NT2/D1 (cell line): ENCODE measurements at places on chromosomes 16 and 17.

DNA sequence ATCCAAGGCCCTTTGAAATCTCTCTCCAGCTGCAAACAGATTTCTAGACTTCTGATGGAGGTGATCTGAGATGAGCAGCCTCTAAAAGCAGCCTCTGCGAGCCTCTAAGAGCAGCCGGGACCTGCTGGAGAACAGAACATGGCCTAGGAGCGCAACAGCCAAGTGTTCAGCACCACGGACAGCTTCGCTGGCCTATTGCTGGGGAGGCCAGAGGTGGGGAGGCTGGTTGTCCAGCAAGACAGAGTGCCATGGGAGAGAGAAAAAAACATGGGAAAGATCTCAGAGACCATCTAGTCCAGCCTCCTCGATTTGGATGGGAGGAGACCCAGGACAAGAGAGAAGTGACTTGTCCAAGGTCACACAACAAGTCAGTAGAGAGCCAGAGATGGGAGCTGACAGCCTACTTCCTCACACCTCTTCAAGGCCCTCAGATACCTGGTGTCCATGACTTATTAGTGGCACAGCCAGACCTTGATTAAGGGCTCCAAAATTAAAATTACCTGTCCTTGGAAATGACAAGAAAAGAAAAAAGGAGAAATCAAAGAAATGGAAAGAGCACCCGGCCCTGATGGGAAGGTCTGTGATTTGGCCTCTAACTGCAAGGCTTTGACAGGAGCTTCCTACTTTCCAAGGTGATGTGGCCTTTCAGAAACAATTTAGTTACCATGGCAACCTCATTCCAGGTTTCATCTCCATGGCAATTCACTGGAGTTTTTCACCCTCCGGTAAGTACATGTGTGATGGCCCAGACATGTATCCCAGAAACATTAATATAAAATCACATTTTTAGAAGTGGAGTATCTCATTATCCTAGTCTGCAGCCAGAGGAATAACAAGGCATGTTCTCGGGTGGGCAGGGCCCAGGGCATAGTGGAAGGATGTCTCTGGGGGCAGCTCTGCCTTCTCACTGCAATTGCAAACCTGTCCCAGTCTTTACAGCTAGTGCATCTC, 14.5 kb downstream of the RPRML start:
- DNase-seq = no peak

DNA sequence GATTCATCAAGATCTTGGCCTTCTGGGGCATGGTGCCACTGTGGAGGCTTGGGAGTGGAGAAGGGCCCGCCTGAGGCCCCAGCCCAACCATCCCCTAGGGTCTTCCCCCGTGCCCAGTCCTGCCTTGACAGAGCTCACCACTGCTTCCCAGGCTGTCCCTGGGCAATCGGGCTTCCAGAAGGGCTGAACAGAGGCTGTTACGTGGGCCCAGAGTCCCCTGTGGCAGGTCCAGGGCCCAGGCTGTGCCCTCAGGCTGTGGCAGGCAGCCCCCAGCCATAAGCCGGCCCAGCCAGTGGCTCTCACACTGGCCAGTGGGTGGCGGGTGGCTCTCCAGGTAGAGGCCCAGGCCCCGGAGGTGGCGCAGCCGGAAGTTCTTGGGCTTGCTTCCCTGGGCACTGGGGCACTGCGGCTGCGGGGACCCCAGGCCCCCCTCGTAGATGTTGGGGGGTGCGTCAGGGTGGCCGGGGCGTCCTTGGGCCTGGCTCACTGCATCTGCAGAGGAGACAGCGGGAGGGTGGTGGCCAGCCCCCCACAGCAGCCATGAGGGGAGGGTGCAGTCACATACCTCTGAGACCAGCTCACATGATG, 809 bp downstream of the C16orf90 start:
- no peak for DNase-seq

- no peak for DNase-seq
Observed at GRCh38 chr16:5595849-5596248, 498.3 kb upstream of the EEF2KMT start.

DNA sequence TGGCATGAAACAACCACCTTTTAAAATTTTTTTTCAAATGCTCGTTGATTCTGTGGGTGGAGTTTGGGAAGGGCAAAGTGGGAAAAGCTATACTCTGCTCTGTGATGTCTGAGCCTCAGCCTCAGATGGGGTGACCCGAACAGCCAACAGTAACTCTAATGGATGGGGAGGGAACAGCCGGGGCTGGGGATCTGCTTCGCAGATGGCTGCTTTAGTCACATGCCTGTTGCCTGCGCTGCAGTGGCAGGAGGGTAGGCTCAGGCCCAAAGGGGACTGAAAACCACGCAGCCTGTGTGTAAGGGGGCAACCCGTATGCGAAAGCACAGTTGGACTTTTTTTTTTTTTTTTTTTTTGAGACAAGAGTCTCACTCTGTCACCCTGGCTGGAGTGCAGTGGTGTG, 14.9 kb upstream of the MAPK3 start:
- DNase-seq = no peak

- DNase-seq = no peak
Observed at GRCh38 chr17:82817947-82818346, 21.9 kb downstream of the ZNF750 start.
